Adrenal gland (tissue), 19 donors: ENCODE measurements at places on chromosomes 5 and 9. TPM values are rescaled to one million over a fixed set of nuclear protein-coding genes. Genes with fewer than 3 reads are reported as not detected.
A peak's percentile ranks its signal among the peaks of the same experiment; 100 is the strongest.

DNA sequence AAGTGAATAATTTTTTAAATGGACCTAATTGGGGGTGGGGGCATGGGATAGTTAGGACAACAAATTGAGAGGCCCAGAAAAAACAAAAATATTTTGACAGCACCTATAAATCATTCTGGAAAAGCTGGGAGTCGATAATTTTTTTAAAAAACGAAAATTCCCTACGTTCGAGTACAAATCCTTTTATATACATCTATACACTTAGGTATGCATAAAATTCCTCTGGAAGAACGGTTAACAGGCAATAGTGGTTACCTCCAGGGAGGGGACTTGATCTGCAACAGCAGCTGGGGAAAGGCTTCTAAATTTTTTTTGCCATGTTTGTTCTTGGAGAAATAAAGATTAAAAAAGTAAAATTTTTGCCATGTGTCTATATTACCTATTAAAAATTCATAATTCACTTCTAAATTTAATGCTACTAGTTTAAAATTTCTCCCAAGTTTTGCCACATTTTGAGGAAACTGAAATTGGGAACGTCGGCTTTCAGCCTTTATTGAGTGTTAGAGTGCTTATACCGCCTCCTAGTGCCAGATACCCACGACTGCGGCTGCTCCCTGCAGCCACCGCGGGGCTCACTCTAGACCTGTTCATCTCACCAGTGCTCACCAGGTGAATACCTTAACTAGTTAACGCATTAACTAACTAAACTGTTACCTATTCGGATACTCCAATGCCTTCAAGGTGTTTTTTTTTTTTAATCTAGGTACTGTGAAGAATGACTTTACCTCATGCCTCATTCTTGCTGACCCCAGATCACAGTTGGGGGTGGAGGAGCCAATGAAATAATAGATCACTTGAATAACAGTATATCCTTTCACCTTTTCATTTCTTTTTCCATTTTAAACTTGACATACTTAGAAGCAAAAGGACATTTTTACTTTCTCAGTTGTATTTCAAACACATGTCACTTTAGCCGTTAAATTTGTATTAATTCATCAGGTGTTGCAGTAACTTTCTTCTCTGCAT, 1.8 kb upstream of the BHMT start:
- H3K36me3 ChIP-seq = no peaks in the 10 kb centered on the region
- no peaks in the 10 kb centered on the region for H3K4me1 ChIP-seq
- no peak overlapping the region for H3K4me3 ChIP-seq
- peaks cover 37% of the 10 kb centered on the region for H3K27me3 ChIP-seq
- no peak overlapping the region for H3K27ac ChIP-seq
- no peak for DNase-seq

DNA sequence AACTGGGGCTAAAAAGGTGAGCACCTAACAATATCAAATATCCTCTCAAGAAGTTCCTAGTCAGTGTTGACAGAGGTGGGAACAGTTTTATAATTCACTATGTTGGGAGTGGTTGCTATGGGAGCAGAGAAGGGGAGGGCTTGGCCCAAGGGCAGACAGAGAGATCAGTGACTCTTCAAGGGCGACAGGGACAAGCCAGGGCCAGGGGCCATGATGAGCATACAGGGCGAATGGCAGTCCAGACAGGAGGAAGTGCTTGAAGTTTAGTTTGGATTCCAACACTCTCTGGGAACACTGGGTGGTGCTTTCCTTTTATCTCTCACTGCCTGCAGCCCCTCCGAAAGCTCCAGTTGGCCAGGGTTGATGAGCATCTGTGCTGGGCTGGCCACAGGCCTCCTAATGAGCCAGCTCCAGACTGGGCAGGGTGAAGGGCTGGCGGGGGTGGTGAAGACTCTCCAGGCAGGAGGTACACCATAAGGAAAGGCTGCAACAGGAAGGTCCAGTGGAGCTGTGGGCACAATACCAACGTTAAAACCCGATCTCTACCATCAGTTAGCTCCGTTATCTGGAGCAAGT, 111.3 kb downstream of the TMEM174 start:
- DNase-seq = no peak
- no peaks in the 10 kb centered on the region for H3K36me3 ChIP-seq
- peaks cover 25% of the 10 kb centered on the region for H3K27me3 ChIP-seq
- no peak overlapping the region for H3K27ac ChIP-seq

- no peaks in the 10 kb centered on the region for H3K4me1 ChIP-seq
- DNase-seq = no peak
- no peaks in the 10 kb centered on the region for H3K27me3 ChIP-seq
- H3K4me3 ChIP-seq = no peak overlapping the region
- no peaks in the 10 kb centered on the region for H3K36me3 ChIP-seq
- no peak overlapping the region for H3K27ac ChIP-seq
Measured at GRCh38 chr5:159854916-159855315, 61.4 kb upstream of the ADRA1B start.

DNA sequence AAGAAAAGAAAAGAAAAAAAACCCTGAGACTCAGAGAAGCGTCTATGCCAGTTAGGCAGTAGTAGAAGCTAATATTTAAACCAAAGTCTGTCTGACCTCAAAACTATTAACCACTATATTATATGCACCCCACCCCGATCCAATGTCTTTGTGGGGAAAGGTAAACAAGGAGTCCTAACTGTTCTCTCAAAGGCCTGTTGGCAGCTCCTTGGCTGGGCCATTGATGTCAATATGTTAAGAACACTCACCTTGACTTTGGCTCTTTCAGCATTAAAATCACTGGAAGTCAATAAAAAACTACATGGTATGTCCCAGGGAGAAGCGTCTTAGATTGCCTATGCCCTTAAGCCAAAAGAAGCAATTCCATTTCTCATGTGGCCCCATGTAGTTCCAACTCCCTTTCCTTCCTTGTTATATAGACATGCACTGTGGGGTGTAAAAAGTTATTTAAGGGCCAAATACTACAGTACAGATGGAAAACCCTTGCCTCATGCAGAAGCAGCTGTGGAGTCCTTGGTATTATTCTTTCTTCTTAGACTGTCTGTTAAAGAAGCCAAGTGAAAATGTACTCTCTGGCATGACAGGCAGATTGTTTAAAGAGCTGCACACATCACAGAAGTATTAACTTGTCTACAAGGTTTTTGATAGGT, 308.6 kb upstream of the RPS23 start:
- DNase-seq = no peak
- no peaks in the 10 kb centered on the region for H3K36me3 ChIP-seq
- no peak overlapping the region for H3K4me3 ChIP-seq
- no peak overlapping the region for H3K27ac ChIP-seq
- H3K4me1 ChIP-seq = no peaks in the 10 kb centered on the region

GRCh38 chr9:109856785-109857184, 76.8 kb downstream of the PALM2AKAP2 start:
- H3K4me1 ChIP-seq = no peaks in the 10 kb centered on the region
- H3K36me3 ChIP-seq = no peaks in the 10 kb centered on the region
- no peak overlapping the region for H3K4me3 ChIP-seq
- DNase-seq = peak; percentile 75

- no peak for DNase-seq
- H3K27me3 ChIP-seq = no peaks in the 10 kb centered on the region
- H3K4me1 ChIP-seq = peaks cover 35% of the 10 kb centered on the region
- H3K4me3 ChIP-seq = no peak overlapping the region
- H3K36me3 ChIP-seq = no peaks in the 10 kb centered on the region
- H3K27ac ChIP-seq = no peak overlapping the region
Measured at GRCh38 chr5:78640662-78641474, 7.7 kb downstream of the LHFPL2 start.

- H3K4me3 ChIP-seq = no peak overlapping the region
- H3K27ac ChIP-seq = no peak overlapping the region
- no peaks in the 10 kb centered on the region for H3K36me3 ChIP-seq
Measured at GRCh38 chr5:90131383-90132133, 278.0 kb downstream of the CETN3 start.

GRCh38 chr5:68709239-68709638, 384.6 kb upstream of the SLC30A5 start:
- no peaks in the 10 kb centered on the region for H3K4me1 ChIP-seq
- H3K27me3 ChIP-seq = no peaks in the 10 kb centered on the region
- H3K4me3 ChIP-seq = no peak overlapping the region
- DNase-seq = no peak
- no peak overlapping the region for H3K27ac ChIP-seq

Gene ANKRD31
- total RNA-seq = 0.88 TPM

Gene MSMP
- not detected for total RNA-seq

Gene SLC25A46
- total RNA-seq = 71.8 TPM

Gene INSL6
- not detected for total RNA-seq

Gene PIP5K1B
- total RNA-seq = 10.0 TPM
